ENCODE measurements at places on chromosomes 16 and 17. TPM values are rescaled to one million over a fixed set of nuclear protein-coding genes. Genes with fewer than 3 reads are reported as not detected.

DNA sequence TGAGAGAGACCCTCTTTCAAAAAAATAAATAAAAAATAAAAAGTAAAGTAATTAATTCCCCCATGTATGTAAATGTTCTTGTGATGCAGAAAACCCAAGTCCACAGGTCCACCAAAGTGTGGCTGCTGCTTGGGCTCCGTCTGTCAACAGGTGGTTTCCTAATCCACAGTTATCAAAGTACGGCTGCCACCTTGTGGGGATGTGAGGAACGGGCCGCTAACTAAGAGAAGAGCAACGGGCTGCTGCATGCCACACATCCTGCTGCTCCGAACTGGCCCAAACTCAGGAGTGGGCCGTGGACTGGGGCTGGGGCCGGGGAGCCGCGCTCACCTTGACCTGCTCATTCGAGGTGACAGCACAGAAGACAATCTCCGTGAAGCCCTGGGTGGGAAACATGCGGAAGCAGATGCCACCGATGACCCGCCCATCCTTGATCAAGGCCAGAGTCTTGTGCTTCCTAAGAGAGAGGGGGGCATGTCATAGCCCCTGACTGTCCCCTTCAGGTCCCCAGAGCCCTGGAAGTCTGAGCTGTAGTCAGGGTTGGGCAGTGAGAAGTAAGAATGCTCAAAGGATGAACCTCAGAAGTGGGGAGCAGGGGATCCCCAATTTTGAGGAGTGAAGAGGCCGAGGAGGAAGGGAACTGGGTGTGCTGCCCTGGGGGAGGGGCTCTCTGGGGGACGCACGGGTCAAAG, 4.3 kb downstream of the KAT2A start:
- no peak for DNase-seq

DNA sequence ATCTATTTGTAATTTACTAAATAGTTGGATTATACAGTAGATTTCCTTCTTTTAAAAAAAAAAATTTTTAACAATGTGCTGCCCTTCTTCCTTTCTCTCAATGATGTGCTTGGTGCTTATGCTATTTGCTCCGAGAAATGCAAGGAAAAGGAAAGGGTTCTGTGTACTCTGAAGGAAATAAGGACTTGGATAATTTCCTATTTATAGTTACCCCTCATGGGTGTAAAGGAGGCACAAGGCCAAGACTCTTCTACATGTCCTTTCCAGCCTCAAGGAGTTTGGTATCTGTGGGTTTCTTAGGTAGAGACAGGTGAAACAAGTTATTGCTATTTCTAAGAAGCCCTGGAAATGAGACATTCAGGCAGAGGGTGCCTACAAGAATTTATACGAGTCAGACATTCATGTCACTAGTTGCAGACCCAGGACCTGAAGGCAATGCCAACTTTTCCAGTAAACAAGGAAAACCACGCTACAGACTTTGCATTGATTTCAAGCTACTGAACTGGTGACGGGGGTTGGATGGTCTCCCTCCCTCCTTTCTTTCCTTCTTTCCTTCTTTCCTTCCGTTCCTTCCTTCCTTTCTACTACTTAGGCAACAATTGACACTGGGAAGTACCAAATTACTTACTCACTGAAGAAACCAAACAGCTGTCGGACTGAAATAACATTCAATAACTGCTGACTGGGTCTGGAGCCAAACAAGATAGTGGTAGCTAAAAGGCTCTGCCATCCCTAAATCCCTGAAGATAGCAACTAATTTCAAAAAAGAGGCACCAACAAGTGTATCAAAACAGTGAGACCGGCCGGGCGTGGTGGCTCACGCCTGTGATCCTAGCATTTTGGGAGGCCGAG, 33.8 kb upstream of the GHDC start:
- DNase-seq = no peak

Gene CDH13
- total RNA-seq = 45.1 TPM

GRCh38 chr16:57278494-57278893, 6.0 kb downstream of the PLLP start:
- DNase-seq = no peak

Gene C17orf78
- not detected for total RNA-seq

Gene MMP15
- total RNA-seq = 12.0 TPM

- no peak for DNase-seq
Measured at GRCh38 chr17:15999974-16000827, 577 bp downstream of the TTC19 start.

DNA sequence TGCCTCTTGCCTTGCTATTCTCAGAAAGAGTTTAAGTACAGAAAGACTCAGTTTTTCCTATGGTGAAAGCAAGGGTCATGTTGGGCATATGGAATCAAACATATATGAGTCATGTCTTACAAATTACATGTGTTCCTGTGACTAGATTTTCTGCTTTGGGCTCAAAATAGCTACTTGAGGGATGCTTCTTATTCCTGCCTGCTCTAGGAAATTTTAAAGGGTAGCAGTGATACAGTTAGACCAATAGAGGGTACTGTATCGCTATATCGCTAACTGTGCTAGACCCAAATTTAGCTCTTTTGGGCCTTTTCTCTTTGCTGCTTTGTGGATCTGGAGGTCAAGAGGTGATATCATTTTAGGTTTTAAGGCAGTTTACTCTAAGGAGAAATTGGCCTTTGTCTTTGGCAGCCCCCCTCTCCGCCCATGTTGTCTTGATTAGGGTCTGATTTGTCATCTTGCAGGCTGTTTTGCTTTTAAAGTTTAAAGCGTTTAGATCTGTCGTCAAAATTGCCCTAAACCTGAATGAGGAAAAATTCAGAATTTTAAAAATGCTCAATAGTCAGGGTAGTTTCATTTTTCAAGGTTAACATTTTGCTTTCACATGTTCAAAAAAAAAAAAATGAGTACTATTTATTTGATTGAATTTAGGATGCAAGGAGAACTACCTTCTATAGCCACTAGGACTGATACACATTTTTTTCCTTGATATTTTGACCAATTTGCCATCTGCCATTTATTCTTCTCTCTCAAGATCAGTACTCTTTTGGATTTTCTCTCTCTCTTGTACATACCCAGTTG, 8.8 kb downstream of the NFATC3 start:
- no peak for DNase-seq

Gene TAT
- total RNA-seq = 0.35 TPM

DNA sequence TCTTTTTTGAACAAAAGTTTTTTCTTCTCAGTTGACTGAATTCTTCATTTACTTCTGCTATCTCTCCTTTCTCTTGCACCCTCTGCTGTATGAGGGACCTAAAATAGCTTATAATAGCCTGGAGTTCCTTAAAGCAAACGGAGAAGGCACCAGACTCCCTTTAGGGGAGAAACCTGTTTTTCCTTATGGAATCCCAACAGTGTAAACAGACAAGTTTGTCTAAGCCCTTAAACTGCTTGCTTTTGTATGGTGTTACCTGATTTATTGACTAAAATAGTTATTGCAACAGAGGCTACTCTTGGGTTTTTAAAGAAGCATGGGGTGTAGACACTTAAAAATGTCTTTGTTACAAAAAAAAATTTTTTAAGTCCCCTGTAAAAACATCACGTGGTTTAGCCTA, 12.9 kb upstream of the TRIM25 start:
- DNase-seq = no peak
